ENCODE measurements at places on chromosomes 6 and 20.

DNA sequence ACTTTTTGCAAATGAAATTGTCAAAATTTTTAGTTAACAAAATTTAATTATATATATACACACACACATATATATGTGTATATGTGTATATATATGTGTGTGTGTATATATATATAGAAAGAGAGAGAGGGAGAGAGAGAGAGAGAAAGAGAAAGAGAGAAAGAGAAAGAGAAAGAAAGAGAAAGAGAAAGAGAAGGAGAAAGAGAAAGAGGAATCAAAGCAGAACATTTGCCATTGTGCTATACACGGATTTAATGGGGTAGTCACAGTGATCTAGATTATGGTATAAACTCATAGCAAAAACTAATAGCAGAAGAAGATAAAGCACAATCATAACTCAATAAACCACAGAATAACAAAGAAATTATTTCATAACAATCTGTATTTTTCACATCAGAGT, 126.7 kb downstream of the DST start:
- no peak for DNase-seq

DNA sequence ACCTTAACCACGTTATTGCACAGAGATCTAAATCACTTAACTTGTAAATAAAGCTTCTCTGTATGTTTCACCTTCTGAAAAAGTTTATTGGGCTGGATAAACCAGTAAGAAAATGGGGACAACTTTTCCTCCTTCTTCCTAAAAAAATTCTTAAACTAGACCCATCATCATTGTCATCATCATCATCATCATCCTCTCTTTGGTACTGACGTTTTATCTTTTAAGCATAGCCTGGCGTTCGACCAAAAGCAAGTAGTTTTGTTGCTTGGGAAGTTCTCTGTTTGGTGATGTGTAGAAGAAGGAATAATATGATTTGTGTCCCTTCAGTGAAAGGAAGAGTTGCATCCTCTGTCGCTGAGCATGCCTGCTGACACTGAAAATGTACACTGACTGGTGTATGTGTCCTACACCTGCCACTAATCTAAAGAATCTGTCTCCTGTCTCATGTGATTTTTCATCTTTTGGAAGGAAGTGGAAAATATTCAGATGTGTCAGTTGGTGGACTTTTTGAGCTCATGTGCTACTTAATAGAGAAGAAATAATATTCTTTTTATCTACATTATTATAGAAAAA, 2.5 kb downstream of the CLVS2 start:
- DNase-seq = no peak

DNA sequence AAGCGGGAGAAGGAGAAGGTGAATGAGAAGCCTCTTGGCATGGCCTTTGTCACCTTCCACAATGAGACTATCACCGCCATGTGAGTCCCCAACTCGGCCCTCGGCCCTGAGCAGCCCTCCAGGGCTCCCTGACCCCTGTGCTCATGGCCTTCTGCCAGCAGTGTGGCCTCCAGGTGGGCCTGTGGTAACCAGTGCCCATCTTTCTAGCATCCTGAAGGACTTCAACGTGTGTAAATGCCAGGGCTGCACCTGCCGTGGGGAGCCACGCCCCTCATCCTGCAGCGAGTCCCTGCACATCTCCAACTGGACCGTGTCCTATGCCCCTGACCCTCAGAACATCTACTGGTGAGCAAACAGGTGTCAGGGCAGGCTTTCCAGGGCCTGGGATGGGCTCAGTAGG, 10.3 kb upstream of the CAPN11 start:
- DNase-seq = no peak

DNA sequence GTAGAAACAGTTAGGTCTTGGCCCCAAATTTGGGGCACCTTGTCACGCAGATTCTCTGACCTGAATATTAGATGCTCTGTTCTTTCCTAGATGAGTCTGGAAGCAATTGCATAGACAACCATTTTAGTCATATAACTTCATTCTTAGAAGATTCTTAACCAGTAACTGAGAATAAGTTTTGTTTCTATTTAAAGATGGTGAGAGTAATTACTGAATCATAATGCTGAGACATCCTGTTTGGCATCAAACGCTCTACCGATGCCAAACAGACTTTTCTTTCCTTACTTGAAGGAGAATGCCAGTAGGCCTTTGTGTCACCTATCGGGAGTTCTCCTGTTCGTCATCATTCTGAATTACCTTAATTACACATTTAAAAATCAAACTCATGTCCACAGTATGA, 131.6 kb upstream of the ID4 start:
- no peak for DNase-seq

DNA sequence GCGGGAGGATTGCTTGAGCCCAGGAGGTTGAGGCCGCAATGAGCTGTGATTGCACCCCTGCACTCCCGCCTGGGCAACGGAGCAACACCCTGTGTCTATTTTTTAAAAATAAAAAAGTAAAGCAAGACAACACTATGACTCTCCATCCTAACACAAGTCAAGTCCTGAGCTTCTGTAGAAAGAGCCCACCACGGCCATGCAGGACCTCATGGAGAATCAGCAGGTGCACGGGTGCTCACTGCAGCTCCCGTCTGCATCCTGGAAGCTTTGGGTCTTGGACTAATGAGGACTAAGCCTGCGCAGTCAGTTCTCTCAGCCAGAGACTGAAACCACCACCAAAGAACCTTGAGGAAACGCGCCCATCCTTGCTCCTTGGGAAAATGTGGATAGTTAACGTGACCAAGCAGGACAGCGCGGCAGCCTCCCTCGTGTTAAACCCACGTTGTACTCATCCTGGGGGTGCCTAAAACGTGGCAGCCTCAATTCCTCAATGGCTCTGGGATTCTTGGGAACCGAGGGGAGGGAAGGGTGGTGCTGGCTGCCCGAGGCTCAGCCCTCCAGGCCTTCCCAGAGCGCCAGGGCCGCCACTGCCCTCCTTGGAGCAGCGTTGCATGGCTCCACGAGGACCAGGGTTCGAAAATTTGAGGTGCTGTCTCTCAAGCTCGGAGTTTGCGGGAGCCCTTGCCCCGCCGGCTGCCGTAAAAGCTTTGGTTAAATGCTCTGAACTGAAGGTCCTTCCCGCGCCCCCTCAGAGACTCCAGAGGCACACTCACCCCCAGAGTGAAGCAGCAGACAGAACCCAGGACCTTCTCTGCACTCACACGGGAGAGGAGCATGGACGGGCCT, 29.0 kb downstream of the DLL1 start:
- DNase-seq = no peak

Measured in CD4-positive, alpha-beta T cell treated with Interleukin-12 subunit alpha and Interleukin-12 subunit beta, for 1 hour (primary cell).